ENCODE measurements at places on chromosomes 7 and 10.

- DNase-seq: no peak
These were observed 147.9 kb downstream of the RPS24 start for GRCh38 chr10:78181381-78182055.

GRCh38 chr10:52488606-52489485, 174.8 kb downstream of the DKK1 start:
- DNase-seq: no peak

GRCh38 chr7:4700577-4701235, 18.6 kb downstream of the FOXK1 start:
- no peak for DNase-seq

GRCh38 chr7:155252444-155252887, 45.2 kb upstream of the INSIG1 start:
- no peak for DNase-seq

DNA sequence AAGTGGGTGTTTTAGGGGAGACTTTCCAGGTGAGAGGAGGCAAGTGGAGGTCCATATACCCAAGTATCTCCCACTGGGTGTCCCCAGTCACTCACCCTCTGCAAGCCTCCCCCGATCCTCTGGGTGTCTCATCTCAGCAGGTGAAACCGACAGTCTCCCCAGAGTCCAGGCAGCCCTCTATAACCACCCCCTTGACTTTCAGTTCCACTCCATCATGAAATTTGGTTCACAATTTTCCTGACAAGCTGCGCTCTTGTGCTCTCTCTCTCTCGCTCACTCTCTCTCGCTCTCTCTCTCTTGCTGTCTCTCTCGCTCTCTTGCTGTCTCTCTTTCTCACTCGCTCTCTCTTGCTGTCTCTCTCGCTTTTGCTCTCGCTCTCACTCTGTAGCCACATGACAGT, 8.1 kb upstream of the RABGEF1 start:
- DNase-seq: no peak

GRCh38 chr10:131453721-131454634, 142.5 kb upstream of the TCERG1L start:
- DNase-seq: peak; percentile 3

DNA sequence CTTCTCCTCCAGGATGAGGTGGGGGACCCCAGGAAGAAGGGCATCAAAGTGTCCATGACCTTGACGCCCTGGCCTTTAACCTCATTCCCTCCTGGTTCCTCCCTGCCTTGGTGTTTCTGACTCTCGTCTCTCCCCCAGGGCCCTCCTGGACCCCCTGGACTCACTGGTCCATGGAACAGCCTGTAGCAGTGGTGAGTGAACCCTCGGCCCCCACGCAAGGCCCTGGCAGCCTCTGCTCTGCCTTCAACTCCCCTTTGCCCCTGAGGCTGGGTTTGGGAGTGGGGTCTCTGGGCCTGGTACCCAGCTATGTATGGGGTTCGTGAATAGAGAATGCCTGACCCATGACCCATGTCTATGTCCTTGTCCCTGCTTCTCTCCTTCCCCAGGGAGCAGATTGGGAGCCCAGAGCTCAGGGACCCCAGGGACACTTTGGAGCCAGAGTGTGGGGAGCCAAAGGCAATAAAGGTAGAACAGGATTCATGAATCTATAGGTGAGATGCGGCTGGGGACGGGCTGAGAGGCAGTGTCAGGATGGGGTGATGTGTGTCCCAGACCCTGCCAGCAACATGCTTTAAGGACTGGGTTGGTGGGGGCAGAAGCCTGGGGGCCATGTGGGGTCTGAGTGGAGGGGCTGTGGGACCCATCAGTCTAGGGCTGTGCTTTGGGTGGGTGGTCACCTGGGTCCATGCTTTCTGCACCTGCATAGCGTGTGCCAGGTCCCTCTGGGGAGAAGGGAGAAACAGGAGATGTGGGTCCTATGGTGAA, 18.4 kb upstream of the VOPP1 start:
- no peak for DNase-seq

- DNase-seq: no peak
These were observed 236.2 kb upstream of the KLF14 start for GRCh38 chr7:130970196-130970595.

- DNase-seq: no peak
These were observed 484.6 kb downstream of the PLXNA4 start for GRCh38 chr7:132091706-132092105.

DNA sequence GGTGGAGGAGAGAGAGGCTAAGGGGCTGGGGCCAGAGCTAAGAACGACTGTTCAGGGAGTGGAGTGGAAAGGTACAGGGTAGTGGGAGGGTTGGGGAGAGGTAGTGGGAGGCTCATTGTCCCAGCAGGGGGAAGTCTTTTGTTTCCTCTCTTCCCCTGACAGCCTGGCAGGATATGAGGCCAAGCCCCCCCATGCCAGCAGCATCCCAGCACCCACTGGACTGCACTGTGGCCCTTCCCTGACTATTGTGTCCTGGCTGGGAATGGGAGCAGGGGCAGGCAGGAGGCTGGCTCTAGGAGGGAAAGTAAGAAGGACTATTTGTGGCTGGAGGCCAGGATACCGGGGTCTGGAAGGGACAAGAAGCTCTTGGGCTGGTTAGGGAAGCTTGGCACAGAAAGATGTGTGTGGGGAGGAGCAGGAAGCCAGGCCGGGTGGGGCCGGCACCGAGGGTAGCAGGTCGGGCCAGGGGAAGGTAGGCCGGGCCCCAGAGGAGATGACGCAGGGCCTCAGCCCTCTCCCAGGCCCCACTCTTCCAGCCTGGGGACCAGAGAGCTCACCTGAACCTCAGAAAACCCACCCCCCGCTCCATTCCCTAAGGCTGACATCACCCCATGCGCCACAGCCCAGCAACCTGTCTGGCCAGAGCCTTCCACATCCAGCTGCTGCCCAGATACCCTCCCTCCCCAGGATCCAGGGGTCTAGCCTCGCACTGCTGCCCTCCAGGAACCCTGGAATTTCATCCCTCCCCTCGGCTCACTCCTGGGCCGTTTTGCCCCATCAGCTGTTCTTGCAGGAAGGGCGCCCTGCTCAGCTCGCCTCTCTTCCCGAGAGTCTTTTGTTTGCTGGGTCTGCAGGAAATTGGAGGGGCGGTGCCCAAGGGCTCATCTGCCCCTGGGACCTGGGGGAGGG, 8.8 kb upstream of the EPHB4 start:
- no peak for DNase-seq

DNA sequence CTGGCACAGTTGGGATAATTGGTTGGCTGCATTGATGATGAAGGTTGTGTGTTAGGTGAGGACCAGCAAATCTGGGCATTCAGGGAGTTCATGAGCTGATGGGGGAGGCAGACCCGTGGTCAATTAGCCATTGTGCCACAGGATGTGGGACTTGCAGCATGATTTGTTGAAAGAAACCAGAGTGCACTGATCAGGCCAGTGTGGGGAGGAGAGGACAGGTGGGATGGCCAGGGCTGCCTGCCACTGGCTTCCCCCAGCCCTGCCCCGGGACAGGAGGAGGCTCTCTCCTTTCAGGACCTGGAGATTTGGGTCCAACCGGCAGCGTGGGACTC, 4.3 kb downstream of the CLIP2 start:
- no peak for DNase-seq

GRCh38 chr10:110011681-110012080, 3.9 kb downstream of the ADD3 start:
- DNase-seq: no peak

- peak; percentile 67 for DNase-seq
These were observed 12.6 kb upstream of the ARL4A start for GRCh38 chr7:12674861-12675260.

GRCh38 chr10:106866244-106866845, 298.2 kb downstream of the SORCS1 start:
- DNase-seq: no peak

DNA sequence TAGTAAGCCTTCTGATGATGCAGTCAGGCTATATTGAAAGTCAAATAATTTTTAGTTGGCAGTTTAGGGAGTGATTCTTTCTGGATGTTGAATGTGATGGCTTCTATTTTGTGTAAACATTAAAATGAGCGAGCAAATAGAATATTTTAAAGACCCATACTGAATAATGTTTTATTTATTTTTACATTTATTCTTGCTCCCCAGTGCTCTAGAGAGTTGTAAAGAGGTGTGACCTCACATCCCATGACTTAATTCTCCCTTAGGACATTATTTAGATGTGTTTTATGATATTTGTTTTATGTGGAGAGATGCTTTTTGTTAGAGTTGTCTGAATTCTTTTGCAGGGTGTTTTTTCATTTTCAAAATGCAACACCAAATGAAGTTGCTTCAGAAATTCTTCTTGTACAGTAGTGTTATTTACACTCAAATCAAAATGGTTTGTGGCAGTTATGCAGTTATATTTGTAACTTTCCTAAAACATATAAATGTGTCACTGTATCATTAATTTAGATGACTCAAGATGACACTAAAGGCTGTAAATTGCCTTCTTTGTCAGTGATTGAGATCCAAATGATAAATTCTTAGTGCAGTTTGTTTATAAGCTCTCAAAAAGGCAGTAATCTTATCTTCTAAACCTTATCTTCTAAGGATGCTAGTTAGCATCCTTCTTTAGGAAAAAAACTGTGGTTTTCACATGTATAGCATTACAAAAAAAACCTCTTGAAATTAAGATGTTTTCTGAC, 12.4 kb downstream of the UMAD1 start:
- no peak for DNase-seq

GRCh38 chr7:109235316-109235715, 665.6 kb downstream of the DNAJB9 start:
- no peak for DNase-seq

DNA sequence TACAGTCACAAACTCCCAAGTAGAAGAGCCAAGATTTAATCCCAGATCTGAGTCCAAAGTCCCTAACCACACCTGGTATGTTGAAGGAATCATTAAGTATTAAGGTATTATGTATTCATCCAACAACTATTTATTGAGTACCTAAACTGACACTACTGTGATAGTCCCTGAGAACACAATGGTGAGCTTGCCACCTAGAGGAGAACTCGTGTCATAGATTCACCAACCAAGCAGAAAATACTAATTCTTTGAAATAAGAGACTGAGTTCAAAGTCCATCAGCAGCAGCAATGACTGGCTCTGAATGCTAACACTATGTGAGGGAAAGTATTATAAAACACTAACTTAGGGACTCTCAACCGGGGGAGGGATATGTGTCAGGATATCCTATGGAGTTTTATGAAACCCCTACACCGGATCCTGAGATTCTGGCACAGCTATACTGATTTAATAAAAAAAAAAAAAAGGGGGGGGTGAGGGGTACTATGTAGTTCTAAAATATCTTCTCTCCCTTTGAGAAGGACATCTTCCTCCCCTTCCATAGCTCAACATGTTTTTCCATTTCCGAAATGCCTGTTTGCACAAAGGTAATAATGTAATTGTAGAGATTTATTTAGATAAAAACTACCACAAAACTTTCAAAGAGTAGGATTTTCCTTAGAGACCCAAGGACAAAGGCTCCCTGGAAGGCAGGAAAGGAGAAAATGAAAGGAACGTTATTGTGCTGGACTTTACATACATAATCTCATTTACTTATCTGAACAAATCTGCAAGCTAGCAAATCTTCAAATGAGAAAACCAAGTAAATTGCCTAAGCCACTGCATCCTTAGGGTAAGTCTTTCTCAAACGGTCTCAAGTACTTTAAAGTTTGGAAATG, 1.6 kb downstream of the NCOA4 start:
- peak; percentile 49 for DNase-seq

- DNase-seq: no peak
These were observed 178.6 kb downstream of the RPS24 start for GRCh38 chr10:78212060-78212785.

DNA sequence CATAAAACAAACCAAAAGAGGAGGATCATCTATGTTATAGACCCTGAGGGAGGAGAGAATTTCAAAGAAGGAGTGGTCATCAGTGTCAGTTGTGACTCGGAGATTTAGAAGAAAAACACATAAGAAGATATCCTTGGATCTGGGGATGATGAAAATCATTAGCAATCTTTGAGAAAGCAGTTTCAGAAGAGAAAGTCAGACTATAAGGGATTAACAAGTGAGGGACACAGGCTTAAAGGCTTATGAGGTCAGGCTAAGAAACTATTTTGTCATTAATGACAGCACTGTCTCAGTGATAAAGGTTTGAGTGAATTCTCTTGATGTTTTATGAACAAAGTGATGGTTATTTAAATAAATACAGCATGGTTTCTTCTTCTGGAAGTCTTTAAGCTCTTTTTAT, 6.1 kb upstream of the GPR85 start:
- DNase-seq: no peak

- no peak for DNase-seq
These were observed 743 bp downstream of the OR2A5 start for GRCh38 chr7:144049491-144049890.

DNA sequence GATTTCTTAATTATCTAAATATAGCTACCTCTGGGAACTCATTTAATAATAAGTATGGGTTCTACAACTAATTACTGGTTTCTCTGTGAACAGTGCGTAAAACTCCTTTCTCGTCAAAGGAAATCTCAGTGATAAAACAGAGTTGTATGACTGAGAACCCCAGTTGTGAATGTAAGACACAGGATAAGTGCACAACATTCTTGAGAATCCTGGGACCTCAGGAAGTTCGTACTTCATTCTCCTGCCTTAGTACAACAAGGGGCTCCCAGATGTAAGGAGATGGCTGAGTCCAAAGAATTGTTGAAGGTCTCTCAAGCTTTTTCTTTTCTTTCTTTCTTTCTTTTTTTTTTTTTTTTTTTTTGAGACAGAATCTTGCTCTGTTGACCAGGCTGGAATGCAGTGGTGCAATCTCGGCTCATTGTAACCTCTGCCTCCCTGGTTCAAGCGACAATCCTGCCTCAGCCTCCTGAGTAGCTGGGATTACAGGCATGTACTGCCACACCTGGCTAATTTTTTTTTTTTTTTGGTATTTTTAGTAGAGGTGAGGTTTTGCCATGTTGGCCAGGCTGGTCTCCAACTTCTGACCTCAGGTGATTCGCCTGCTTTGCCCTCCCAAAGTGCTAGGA, 12.5 kb downstream of the DENND10 start:
- no peak for DNase-seq

DNA sequence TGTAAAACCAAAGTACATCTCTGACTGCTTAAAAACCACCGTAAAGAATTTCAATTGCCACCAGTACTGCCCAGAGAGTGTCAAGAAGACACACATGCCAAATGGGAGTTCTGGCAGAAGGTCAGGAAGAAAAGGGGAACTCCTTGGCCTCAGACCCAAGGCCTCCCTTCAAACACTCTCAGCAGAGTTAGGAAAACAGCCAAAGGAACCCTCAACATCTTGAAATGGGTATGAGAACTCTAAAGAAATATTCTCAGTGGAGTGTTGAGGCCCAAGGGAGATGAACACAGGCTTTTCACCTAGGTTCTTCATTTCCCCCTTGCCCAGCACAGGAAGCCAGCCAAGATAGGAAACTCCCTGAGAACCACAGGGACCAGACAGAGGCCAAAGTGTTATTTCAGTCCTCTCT, 96.1 kb upstream of the ASAH2 start:
- DNase-seq: no peak

DNA sequence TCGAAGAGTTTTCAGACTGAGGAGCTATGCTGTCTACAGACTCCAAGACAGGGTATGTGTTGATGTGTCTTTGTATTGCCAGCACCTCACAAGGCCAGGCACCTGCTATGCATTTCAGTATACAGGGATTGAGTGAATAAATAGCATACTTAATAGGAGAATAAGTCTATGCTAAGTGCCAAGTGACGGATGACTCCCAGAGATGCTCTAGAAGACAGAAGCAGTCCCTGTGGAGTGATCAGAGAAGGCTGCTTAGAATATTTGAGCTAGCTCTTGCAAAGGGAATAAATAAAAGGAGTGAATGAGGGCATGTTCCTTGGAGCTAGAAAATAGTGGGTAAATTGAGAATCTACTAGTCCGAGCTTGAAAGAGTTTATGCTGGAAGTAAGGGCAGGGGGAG, 346.4 kb downstream of the GATA3 start:
- DNase-seq: no peak

All from CD14-positive monocyte (primary cell).